ENCODE measurements at places on chromosomes 3 and 15.

DNA sequence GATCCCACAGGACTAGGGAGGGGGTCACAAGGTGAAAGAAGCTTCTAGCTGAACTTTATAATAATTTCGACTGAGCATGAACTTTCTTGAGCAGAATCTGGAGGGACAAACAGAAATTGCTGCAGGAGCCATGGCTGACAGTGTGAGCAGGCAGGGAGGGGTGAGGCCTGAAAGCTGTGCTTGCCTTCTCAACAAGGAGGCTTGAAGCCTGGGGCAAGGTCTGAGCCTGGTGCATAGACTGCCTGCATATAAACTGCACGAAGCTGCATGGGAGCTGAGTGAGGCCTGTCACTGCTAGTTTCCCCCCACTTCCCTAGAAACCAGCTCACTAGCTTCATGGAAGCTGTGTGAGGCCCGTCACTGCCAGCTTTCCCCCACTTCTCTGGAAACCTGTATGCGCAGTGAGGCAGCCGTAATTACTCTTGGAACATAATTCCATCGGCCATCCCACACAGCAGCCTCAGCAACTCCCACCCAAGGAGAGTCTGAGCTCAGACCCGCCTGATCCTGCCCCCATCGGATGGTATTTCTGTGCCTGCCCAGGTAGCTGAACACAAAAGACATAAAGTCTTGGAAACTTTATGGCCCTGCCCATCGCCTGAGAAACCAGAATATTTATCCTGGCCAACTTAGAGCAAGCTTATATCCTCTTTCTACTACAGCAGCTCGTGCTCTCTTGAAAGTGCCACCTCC is 136.5 kb downstream of the PLCH1 start:
- DNase-seq, result no peak

DNA sequence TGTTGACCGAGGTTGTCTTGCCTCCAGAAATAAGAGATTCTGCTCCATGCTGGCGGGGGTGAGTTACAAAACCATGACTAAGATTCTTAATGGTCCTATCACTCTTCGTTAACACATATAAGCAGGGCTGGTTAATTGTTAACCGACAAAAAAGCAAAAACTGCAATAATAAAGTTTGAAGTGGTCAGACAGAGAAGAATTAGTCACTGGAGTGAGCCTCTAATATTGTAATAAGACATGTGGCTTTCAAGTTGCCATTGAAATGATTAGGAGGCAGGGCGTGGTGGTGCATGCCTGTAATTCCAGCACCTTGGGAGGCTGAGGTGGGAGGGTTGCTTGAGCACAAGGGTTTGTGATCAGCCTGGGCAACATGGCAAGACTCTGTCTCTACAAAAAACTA is 78.4 kb upstream of the NR2F2 start:
- DNase-seq, result no peak

DNA sequence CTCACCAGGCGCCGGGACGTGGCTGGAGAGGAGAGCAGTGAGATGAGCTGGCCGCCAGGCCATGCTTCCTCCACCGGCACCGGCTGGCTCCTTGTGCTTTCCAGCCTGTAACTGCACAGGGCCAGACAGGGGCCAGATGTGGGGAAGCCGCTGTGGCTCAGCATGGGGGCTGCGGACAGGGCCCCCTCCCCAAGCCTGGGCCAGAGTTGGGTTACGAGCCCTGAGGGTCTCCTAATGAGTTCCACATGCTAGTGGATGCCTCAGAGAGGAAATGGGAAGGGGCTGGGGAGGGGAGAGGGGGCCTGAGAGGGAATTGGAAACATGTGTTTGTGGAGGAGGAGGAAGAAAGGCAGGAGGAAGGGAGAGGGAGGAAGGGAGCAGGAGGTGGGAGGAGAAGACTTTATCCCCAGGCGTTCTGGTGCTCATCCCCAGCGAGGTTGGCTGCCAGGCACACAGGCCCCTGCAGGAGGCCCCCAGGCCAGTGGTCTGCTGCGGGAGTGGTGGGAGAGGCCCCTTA is 11.7 kb upstream of the DUSP7 start:
- DNase-seq, result no peak

- no peak for DNase-seq
These were observed 215.5 kb downstream of the GAP43 start for GRCh38 chr3:115838786-115839185.

- no peak for DNase-seq
These were observed 12.8 kb downstream of the CPB1 start for GRCh38 chr3:148840451-148840850.

- DNase-seq, result no peak
These were observed 61.3 kb downstream of the SMAD3 start for GRCh38 chr15:67126551-67127330.

GRCh38 chr3:13116426-13116825 is 43.2 kb upstream of the IQSEC1 start:
- no peak for DNase-seq

- DNase-seq, result no peak
These were observed 272.0 kb downstream of the KLF13 start for GRCh38 chr15:31598620-31599019.

DNA sequence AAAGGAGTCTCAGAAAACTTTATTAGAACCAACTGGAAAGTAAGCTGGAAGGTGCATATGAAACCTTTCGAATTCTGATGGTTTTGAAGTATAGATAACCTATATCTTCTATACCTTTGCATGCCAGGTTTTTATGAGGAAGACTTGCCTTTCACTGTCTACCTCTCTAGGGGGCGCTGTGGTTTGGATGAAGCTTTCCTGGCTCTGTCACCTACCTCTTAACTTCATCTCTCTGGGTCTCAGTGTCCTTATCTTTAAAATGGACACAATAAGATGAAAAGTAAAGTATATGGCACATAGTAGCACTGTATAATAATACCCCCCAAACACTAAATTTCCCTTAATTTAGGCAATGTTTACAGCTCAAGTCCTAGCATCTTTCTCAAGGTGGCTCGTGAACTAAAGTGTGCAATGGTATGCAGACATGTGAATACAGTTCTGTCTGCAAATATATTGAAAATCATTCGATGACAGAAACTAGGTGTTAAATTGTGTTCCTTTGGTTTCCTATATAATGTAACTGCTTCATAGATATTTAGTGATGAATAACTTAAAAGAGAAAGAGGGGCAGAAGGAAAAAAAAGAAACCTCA is 314.3 kb downstream of the CHST2 start:
- DNase-seq, result no peak

GRCh38 chr3:127454051-127454450 is 136.5 kb downstream of the TPRA1 start:
- DNase-seq, result no peak

DNA sequence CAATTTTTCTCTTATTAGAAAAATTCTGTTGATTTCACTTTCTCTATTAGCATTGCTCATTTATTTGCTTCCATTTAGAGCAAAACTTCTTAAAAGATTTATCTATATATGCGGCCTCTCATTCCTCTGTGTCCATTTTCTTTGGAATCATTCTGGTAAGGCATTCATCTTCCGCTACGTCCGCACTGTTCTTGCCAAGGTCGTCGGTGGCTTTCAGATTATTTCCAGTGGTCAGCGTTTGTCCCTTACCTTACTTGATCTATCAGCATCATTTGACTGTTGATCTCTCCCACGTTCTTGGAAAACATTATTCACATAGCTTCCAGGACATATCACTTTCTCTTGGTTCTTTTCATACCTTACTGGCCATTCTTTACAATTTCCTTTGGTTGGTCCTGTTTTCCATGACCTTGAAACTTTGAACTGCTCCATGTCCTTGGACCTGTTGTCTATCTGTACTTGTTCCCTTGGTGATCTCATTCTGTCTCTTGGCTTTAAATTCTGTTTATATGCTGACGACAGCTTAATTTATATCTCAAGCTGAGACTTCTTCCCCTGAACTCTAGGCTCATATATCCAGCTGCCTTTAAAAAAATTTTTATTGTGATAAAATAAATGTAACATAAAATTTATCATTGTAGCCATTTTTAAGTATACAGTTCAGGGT is 54.5 kb downstream of the SLMAP start:
- no peak for DNase-seq

DNA sequence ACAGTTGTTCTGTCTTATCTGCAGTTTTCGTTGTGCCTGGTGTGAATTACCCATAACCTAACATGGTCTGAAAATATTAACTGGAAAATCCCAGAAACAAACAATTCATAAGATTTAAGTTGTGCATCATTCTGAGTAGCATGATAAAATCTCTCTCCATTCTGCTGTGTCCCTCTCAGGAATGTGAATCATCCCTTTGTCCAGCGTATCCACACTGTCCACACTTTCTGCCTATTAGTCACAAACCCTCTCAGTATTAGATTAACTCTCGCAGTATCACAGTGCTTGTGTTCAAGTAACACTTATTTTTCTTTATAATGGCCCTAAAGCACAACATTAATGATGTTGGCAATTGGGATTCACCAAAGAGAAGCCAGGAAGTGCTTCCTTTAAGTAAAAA is 203.2 kb downstream of the CGGBP1 start:
- peak; percentile 4 for DNase-seq
